CD4-positive, alpha-beta T cell treated with Interleukin-6 at 100 ng/mL for 8 hours (primary cell): ENCODE measurements at places on chromosomes 12 and 14.

GRCh38 chr12:122870867-122871664 is 24.9 kb downstream of the VPS37B start:
- DNase-seq, result no peak

GRCh38 chr14:97005934-97006333 is 208.8 kb downstream of the VRK1 start:
- DNase-seq, result no peak

GRCh38 chr12:65495233-65495632 is 216.8 kb downstream of the MSRB3 start:
- no peak for DNase-seq

- DNase-seq, result no peak
These were observed 202.8 kb downstream of the ANO2 start for GRCh38 chr12:5742258-5742657.

DNA sequence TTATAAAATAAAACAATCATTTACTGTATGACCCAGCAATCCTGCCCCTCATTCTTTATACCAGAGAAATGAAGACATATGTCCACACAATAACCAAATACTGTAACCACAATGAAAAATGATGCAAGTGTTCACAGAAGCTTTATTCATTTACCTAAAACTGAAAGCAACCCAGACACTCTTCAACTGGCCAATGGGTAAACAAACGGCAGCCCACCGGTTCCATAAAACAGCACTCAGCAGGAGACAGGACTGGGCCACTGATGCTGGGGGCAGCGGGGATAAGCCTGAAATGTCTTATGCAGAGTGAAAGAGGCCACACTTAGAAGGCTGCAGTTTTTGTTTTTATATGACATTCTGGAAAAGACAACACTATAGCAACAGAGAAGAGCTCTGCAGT is 15.1 kb downstream of the DDX51 start:
- no peak for DNase-seq

DNA sequence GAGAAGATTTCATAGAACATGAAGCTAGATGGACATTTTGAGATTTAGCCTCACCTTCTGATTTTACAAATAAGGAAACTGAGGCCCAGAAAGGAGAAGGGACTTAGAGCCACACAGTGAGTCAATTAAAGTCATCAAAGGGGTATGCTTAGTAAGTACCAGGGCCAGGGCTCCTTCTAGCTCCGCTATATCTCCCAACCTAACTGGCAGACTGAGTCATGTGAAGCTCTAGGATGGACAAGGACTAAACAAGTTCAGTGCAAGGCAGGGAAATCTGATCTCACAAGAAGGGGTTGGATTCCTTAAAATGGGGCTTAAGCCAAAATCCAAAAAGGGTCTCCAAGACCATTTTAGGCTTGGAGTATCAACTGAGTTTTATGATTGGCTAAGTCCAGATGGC is 215.8 kb downstream of the PHLDA1 start:
- no peak for DNase-seq

DNA sequence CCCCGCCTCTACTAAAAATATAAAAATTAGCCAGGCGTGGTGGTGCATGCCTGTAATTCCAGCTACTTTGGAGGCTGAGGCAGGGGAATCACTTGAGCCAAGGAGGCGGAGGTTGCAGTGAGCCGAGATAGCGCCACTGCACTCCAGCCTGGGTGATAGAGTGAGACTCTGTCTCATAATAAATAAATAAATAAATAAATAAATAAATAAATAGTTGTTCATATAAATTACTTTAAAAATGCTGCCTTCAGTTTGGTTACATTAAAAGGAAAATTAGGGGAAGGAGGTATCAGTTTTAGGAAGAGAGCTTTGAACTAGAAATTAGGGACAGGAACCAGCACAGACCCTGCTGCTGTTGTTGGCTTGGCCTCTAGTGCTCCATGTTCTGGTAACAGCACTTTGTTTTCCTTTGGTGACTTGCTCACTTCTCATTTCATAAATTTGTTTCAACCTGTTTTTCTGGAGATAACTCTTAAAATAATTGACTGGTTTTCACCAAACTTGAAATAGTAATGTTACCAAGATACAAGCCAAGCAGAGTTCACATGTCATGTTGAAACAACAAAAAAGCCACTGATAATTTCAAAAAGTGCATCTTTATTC is 22.9 kb upstream of the PTPRB start:
- no peak for DNase-seq

- DNase-seq, result no peak
These were observed 18.8 kb upstream of the PIP4K2C start for GRCh38 chr12:57571926-57572762.

- DNase-seq, result no peak
These were observed 9.3 kb downstream of the TESPA1 start for GRCh38 chr12:54975272-54975671.

DNA sequence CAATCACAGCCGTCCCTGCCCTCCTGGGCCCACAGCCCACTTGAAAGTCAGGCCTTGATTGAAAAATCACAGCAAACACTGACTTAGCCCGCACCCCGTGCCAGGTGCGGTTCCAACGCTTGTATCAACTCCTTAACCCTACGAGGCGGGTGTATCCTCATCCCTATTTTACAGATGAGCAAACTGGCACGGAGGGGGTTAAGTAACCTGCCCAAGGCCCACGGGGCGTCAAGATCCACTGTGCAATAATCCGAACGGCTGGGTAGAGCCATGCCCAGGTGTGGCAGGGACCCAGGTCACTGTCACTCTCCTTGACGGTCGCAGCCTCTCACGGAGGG is 583 bp downstream of the DNAH10 start:
- DNase-seq, result no peak

GRCh38 chr12:2251526-2252209 is 198.9 kb downstream of the CACNA1C start:
- no peak for DNase-seq

GRCh38 chr12:11859705-11860425 is 210.4 kb downstream of the ETV6 start:
- no peak for DNase-seq

- no peak for DNase-seq
These were observed 81.0 kb upstream of the PLEKHG7 start for GRCh38 chr12:92621833-92622232.

DNA sequence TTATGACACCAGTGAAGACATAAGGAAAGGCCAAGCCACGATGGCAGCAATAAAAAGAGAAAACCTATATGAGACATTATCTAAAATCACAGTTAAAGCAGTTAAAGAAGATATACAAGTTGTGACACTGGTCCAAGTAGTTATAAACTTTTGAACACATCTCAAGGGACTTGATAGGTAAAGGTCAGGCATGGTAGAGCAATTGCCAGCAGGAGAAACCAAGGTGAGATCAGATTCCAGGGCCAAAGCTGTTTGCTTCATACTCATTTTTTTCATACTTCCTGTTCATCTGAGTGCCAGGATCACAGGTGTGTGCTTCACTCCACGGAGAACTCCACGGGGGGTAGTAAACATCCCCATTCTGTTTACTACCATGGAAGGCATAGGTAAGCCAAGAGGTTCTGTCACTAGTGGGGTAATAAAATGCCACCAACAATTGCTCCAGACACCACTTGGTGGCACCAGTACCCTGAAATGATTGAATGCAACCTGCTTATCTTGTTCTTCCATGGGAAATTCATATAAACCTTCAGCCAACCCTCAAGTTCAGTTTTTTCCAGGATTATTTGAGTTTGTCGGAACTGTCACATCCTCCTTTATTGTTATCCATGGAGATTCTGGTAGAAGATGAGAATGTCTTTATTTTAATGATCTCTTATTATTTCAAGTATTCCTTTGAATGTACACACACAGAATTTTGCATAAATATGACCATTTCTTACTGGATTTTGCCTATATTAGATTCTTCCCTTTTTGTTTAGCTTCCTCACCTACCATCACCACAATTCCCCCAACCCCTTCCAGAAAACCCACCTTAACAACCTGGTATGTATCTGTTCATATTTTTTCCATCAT is 59.2 kb upstream of the TSPAN8 start:
- no peak for DNase-seq

- DNase-seq, result no peak
These were observed 166.3 kb downstream of the PHLDA1 start for GRCh38 chr12:75865315-75865714.

GRCh38 chr12:17383321-17383720 is 706.7 kb downstream of the RERGL start:
- no peak for DNase-seq

GRCh38 chr12:3557116-3557697 is 66.2 kb downstream of the PRMT8 start:
- DNase-seq, result no peak

- DNase-seq, result no peak
These were observed 353.0 kb downstream of the RAD51B start for GRCh38 chr14:68172627-68173026.

DNA sequence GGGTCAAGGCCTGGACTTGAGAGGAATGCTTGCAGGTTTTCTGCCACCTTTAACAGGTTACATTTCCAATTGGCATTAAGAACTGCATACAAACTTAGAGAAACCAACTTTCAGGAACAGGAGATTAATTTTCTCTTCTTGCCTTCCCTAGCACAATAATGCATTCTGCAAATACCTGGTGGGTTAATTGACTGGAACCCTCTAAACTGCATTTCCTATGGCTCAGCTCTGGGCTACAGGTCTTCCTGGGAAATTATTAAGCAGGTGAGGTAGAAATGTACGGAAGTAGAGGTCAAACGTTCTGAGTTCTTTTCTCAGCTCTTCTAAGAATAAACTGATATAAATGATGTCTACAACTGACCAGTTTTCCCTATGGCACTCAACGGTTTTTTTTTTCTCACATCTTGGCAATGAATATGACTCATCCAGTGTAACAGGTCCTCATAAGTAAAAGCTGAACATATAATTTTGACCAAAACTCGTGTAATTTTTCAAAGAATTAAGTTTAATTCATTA is 144.9 kb upstream of the PELI2 start:
- DNase-seq, result no peak

DNA sequence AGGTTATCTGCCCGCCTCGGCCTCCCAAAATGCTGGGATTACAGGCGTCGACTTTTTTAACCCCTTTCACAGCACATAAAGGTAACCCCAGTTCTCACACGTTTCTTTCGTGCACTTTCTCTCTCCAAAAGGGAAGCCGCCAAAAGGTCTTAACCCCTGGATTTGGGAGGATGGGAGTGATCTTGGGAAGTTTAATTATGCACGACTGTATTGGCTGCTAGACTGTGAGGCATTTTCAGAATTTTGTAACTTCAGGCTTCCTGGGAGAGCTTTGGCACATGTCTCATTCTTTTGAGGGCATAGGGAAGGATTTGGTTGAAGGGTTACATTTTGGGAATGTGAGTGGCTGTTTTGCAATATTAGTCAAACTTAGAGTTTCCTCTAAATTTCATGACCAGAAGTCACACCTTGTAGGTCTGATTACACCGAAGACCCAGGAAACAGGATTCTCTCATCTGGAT is 1.4 kb upstream of the SMARCC2 start:
- no peak for DNase-seq

DNA sequence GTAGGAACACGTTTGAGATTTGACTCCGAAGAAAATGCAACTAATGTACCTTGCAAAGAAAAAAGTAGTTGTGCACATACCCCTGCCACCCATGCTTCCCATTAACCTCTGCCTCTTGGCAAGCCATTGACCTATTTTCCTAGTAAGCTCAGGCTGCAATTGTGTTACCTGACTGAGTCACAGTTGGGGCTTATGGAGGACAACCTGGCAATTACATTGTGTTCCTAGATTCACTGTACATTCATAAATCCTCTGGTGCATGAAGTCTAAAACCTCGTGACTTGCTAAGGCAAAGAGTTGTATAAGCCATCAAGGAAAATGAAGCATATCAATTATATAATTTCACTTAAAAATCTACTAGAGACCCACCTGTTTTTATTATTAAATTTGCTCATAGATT is 62.0 kb upstream of the DUSP6 start:
- DNase-seq, result no peak

- no peak for DNase-seq
These were observed 89.7 kb downstream of the PTCSC3 start for GRCh38 chr14:36086629-36087395.

GRCh38 chr14:88289234-88289633 is 33.8 kb downstream of the KCNK10 start:
- no peak for DNase-seq

DNA sequence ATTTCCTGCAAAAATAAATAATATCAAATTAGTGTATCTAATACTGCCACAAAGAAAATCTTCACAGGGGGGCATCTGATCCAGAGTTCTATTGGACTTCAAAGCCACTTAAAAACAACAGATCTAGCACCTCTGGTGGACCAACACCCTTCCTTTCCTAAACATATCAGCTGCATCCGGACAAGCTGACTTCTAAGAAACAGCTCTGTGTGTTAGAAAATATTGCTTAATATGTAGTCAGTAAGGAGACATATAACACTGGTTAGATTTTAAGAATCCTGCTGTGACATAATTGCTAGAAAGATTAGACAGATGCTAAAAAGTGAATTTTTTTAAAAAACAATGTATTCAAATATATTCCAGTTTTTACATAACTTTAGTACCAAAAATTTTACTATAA is 61.1 kb upstream of the PTPRB start:
- no peak for DNase-seq

- DNase-seq, result no peak
These were observed 12.2 kb downstream of the LLPH start for GRCh38 chr12:66118240-66118891.

DNA sequence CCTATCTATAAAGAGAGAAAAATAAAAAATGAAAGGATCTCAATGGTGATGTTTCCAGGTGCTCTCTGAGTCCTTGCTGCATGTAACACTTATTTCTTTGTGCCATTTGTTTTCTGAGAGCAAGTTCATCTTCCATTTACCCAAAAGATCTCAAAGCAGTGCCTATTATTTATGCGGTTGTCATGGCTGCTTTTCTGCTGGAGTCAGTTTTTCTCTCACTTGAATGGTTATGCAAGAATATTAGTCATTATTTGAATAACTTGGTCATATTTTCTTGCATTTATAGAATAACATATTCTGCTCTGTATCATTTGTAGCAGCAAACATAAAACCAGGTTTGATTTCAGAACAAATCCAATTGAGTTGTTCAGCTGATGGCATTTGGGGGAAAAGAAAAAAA is 141.8 kb upstream of the G2E3 start:
- DNase-seq, result no peak

- DNase-seq, result no peak
These were observed 72.0 kb upstream of the SEL1L start for GRCh38 chr14:81605660-81606059.

DNA sequence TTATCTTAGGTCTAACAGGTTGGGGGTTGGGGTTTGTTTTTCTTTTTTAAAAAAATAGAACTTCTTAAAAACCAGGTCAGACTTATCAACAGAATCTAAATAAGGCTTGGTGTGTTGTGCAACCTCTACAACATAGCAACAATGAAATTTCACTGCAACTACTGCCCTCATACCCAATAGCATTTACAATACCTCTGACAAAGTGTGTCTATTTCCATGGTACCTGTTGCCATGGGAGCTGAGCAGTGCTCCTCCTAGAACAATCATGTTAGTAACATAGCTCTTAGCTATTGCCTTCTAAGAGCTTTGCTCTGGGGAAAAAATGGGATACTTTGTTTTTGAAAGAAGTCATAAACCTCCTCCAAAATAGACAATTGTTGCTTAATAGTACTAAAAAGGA is 103.3 kb upstream of the CCDC175 start:
- no peak for DNase-seq
